Thymus (tissue), 14 donors: ENCODE measurements at places on chromosomes 6 and 20.

GRCh38 chr6:100617633-100618350 is 153.1 kb upstream of the SIM1 start:
- no peak for DNase-seq

GRCh38 chr6:104013312-104013971 is 846.3 kb downstream of the HACE1 start:
- DNase-seq: no peak

- no peak for DNase-seq
These were observed 230.2 kb downstream of the ANKRD60 start for GRCh38 chr20:57998276-57998675.

GRCh38 chr6:74287932-74288331 is 591.9 kb downstream of the CD109 start:
- no peak for DNase-seq

- DNase-seq: no peak
These were observed 286.0 kb downstream of the FOXC1 start for GRCh38 chr6:1895721-1896120.

DNA sequence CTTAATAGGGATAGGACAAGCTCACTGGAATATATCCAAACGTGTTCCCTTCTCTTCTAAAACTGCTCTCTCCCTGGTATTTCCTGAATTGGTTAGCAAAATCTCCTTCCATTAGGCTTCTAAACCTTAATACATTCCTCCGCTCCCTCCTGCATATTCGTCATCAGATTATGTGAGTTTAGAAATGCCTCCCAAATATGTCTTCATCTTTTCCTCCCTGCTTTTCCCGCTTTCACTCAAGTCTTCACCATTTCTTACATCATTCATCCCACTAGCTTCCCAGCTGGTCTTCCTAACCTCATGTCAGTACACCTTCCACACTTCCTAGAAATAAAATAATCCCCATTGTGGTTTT is 26.9 kb downstream of the SLC22A16 start:
- no peak for DNase-seq

- DNase-seq: no peak
These were observed 23.1 kb downstream of the PHACTR2 start for GRCh38 chr6:143700684-143701348.

GRCh38 chr6:35341557-35341956 is 801 bp upstream of the PPARD start:
- DNase-seq: no peak

- DNase-seq: no peak
These were observed 1.1 kb upstream of the DCBLD1 start for GRCh38 chr6:117481278-117481925.

- DNase-seq: no peak
These were observed 19.6 kb downstream of the RTN4IP1 start for GRCh38 chr6:106609699-106610098.

DNA sequence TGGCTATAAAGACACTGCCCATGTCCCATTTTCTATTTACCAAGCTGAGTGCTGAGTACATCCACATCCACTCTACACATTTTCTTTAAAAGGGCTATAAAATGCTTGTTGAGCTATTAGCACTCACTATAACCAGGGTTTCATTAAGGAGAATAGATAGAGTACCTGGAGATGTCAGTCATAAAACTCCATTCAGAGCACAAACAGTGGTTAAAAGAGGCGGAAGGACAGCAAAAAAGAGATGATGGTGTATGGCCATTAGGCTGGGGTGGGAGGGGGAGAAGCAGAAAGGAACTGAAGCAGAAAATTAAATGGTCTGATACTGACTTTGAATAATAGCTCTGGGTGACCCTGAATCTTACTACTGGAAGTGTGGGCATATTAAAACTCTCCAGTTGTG is 609.9 kb upstream of the MAP3K7 start:
- DNase-seq: no peak

GRCh38 chr20:33481431-33481941 is 8.4 kb upstream of the CBFA2T2 start:
- no peak for DNase-seq

- DNase-seq: no peak
These were observed 5.1 kb downstream of the RING1 start for GRCh38 chr6:33213166-33213988.

GRCh38 chr20:23145281-23145700 is 59.2 kb upstream of the CD93 start:
- DNase-seq: no peak

- DNase-seq: no peak
These were observed 157.6 kb upstream of the KCNQ5 start for GRCh38 chr6:72464246-72464645.

GRCh38 chr20:39080326-39080725 is 118.2 kb downstream of the DHX35 start:
- DNase-seq: no peak

DNA sequence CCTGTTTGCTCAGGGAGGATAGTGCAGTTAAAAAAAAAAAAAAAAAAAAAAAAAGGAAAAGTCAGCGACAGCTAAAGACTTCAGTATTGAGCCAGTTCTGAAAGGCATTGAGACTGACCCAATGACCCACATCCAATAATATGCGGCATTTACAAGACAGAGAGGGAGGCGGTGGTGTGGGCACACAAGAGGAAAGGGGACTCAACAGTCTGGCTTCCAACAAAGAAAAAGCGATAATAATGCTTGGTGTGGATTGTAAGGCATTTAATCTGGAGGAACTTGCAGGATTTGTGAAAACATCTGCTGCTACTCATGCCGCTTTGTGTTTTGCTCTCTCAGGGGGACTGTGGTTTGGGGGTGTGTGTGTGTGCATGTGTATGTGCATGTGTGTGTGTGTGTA is 784.3 kb upstream of the CHD6 start:
- no peak for DNase-seq

DNA sequence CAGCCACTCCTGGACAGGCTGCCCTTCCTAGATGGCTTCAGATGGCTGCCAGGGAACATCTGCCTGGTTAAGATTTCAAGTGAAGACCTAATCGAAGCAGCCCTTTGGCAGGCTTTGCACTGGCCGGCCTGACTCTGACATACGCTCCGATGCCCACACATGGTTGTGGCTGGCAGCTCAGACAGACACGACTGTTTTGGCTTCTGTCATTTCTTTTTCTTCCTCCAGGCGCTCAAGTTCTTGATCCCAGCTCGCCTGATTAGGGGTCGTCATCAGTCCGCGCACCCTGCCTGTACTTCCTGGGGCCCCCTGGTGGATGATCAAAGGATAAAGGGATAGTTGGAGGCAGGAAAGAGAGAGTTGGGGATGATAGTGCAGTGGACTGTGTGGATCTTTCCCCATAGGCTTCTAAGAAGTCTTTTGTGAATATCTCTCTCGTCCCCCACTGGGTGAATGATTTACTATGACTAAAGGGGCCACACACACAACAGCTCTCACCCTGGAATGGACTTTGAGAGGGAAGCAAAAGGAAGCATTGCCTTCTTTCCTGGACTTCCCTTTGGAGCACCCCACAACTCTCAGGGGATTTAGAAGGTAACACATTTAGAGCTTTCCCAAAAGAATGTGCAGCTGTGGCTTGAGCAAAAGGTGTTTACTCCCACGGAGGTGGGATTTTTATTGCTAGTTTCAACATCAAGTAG is 21.4 kb upstream of the TRAM2 start:
- no peak for DNase-seq

DNA sequence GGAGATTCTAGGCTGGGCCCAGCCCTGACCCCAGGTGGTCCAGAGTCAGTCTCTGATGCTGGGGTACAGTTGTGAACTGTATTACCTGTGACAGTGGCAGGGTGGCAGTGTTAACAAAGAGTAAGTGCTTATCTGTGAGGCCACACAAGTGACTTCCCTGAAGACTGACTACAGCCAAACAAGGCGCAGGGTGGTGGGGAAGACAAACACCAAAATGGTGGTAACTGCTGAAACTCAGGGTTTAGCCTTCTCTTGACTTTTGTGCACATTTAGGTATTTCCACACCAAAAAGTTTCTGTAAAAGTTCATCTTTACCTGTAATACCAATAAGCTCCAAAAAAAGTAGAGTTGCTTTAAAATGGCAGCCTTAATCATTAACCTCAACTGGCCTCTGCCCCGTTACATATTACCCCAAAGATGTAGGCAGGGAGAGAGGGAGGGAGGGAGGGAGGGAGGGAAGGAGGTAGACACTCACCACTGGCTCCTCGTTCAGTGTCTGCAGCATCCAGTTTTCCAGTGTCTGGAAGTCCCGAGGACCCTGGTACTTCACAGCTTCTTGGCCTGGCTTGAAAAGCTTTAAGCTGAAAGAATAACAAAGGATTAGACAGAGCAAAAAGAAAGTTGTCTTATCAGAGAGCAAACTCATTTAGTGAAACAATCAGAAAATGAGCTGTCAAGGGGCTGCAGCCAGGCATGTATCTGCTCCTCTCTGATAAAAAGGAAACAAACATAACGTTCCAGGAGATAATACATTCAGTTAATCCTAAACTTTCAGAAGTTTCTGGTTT is 11.3 kb downstream of the TXNDC5 start:
- DNase-seq: no peak
